ENCODE measurements at places on chromosomes 5 and 9.

- no peak for DNase-seq
Observed at GRCh38 chr5:80867233-80867632, 92.9 kb upstream of the RASGRF2 start.

DNA sequence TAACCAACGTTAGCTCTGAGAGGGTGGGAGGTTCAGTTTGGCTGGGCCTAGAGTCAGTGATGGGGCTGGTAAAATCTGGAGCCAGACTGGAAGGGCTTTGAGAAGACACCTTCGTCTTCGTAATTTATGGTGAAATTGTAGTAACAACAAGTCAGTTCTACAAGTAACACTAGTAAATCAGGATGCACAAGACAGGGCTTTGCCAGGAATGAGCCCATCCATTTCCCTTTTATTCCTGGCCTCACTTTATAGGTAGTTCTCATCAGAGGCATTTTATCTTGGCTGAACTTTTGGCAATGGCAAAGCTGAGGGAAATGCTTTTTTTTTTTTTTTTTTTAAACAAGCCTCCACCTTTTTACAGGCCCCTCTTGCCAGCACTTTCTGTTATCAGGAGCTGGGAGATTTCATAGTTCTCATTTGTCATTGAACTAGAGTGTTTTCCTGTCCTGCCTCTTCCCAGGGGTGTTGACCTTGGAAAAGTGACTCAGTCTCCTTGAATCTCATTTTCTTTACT lies 110.5 kb upstream of the KLF4 start:
- DNase-seq: no peak

DNA sequence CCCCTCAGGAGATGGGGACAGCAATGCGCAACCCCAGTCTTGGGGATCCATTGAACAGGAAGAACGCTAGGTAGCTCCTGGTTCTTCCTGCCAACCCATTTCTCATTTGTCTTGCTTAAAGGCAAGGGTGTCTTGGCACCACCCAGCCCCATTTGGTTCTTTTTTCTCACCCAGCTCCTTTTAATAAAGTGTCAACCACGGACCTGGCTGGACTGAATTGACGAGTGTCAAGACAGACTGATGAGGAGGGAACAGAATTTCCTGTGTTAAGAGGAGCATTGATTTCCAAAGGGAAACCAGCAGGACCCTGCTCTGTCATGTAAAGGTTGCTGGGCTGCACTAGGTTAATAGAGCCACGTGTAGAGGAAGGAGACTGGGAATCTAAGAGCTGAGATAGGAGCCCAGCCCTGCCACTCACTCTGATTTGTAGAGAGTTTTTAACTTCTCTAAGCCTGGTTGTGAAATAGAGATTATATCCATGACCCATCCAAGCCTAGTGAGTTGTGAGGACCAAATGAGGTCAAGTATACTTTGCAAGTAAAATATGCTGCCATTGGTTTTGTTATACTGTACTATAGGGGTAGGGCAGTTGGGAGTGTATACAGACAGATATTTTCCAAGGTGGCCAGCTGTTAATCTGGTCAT lies 33.7 kb downstream of the OSTF1 start:
- DNase-seq: no peak

- DNase-seq: no peak
Observed at GRCh38 chr9:101593345-101593744, 1.4 kb downstream of the PPP3R2 start.

Measured in NCI-H1105 treated with DMSO at 0.1 percent for 48 hours (cell line).